LoVo (cell line): ENCODE measurements at places on chromosomes 4 and X.
A peak's percentile ranks its signal among the peaks of the same experiment; 100 is the strongest.

GRCh38 chr4:153936121-153936520 is 147.2 kb upstream of the SFRP2 start:
- no peak for DNase-seq

DNA sequence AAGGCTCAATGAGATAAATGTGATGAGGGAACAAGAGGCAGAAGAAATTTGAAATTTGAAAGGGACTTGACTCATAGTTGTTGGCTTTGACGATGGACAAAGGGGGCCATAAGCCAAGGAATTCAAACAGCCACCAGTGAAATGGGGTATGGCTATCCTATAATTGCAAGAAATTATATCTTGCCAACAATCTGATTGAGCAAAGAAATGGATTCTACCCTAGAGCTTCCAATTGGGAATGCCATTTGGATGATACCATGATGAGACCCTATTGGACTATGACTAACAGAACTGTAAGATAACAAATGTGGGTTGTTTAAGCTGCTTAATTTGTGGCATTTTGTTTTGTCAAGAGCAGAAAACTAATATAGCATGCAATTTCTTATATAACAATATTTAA is 270.1 kb upstream of the ARSJ start:
- DNase-seq, result no peak

- no peak for DNase-seq
Observed at GRCh38 chr4:82097504-82097903, 276.3 kb downstream of the HNRNPD start.

DNA sequence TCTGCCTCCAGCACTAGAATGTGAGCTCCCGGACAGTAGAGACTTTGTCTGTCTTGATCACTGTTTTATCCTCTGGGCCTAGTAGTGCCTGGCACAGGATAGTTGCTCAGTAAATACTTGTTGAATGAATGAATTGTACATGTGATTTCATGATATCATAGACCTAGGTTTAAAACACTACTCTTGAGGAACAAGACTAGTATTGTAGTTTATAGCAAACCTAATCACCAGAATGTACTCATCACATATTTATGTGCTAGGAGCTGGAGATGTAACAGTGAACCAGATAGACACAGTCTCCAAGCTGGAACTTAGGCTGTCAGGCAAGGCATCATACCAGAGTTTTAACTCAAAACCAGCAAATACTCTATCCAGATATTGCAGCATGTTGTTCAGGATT is 23.5 kb downstream of the GAB3 start:
- DNase-seq, result no peak

DNA sequence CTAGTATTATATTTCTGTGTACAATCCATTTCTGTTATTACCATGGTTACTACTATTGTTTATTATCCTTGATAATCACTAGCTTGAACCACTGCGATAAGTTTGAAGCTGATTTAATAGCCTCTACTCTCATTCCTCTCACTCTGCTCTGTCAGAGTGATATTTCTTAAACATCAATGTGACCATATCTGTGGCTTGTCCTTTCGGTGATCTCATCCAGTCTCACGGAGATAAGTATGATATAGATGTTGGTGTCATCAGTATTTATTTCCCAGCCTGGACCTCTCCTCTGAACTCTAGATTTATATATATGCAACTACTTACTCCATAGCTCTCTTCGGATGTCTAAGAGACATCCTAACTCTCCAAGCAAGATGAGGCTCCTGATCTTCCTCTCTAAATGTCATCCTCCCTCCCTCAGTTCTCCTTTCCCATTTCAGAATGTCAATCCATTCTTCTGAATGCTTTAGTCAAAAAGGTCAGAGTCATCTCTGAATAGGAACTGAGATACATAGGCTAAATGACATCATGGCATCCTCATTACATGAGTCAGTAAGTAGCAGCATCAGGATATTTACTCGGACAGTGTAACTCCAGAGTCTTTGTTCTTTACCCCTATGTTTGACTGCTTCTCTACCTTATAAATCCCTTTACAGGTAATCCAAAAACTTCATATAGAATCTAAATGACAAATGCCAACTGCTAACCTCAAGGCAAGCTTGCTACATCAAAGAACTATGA is 129.5 kb downstream of the PACRGL start:
- no peak for DNase-seq

DNA sequence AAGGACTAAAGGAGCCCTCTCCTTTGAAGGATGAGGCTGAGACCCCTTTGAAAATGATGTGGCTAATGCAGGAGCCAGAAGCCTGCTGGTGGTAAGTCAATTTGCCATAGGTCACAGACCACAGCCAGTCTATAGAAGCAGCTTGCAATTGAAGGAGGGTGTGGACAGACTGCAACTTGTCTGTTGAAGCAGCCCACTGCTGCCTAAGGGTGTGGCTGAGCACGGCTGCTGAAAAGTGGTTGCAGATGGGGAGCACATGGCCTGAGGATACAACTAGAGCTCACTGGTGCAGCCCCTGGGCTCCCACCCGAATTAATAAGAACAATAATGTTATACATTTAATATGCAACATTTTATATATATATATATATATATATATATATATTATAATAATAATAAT is 11.4 kb upstream of the EXOC1L start:
- DNase-seq, result no peak

GRCh38 chrX:8773117-8773516 is 28.1 kb downstream of the FAM9A start:
- no peak for DNase-seq

- no peak for DNase-seq
Observed at GRCh38 chr4:20681271-20681670, 19.0 kb upstream of the PACRGL start.

GRCh38 chr4:166622425-166622977 is 611.8 kb downstream of the SPOCK3 start:
- no peak for DNase-seq

- no peak for DNase-seq
Observed at GRCh38 chr4:95761426-95761825, 78.5 kb upstream of the PDHA2 start.

DNA sequence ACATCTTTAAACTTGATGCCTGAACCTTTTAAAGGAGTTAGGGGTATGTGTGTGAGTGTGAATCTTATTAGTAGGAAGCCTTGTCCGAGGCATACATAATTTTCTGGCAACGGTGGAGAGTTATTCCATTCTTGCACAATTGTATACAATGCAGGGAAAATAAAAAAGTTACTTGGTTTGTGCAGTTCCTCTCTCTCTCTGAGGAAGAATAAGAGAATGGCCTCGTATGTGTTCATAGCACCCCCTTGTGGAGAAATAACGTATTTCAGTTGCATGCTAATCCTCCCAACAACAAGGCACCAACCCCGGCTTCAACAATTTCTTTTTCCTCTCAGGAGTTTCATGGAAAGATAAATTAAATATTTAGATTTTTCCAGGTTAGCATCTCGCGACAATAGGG is 33.7 kb upstream of the FGF13 start:
- DNase-seq, result peak; percentile 4

DNA sequence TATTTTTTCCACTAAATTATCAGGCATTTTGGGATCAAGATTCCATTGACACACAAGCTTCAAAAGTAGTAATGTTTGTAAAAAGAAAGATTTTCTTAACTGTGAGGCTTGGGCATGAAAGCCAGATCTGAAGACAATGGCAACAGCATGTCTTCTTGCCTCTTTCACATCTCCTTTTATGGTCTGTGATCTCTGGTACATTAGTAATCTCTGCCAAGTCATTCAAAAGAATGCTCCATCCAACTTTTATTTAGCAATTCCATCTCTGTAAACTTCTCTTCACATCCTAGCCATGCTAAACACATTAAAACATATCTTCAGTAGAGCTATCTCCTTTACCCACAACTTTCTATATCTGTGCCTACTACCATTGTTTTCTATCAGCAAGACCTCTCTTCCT is 465.4 kb downstream of the FAT4 start:
- no peak for DNase-seq

DNA sequence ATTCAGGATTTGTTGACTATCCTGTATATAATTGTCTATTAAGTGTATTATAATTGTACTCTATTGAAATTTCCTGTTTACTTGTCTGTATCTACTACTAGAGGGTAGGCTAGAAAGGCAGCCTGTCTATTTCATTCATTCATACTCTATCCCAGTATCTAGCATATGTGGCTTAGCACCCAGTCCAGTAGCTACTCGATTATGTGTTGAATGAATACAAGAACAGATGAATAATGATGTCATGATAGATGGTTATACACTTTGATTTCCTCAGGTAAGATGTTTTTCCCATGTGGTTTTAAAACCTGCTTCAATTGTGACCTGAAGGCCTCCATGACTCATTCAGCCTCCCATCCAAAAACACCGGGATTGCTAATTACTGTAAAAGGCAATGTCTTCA is 68.0 kb downstream of the IL21 start:
- DNase-seq, result no peak

- no peak for DNase-seq
Observed at GRCh38 chrX:152878976-152879755, 18.7 kb upstream of the ZNF185 start.

DNA sequence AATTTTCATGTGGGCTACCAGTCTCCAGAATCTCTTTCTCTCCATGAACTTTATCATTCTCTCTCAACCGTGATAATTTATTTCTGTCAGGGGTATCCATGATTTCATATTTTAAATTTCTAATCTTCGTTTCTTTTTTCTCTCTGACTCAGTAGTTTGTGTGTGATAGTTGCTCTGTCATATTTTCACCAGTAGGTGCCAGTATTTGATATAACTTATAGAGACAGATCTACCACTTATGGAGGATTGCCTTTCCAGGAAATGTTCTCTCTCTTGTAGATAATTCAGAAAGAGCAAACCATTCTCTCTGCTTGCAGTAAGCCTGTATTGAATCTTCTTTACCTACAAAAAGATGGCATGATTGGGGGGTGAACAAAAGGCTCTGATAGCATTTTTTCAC is 79.3 kb upstream of the DYNLT3 start:
- DNase-seq, result peak; percentile 33

GRCh38 chrX:98194036-98194435 is 1310.3 kb downstream of the RPA4 start:
- no peak for DNase-seq

- peak; percentile 76 for DNase-seq
Observed at GRCh38 chr4:118981839-118982381, 93.3 kb downstream of the SYNPO2 start.

- no peak for DNase-seq
Observed at GRCh38 chr4:155946486-155946885, 7.2 kb downstream of the CTSO start.

- DNase-seq, result no peak
Observed at GRCh38 chr4:16852644-16853043, 45.8 kb downstream of the LDB2 start.

GRCh38 chr4:152778656-152779512 is 646 bp downstream of the TIGD4 start:
- peak; percentile 30 for DNase-seq

GRCh38 chr4:3494462-3494871 is 31.4 kb downstream of the DOK7 start:
- DNase-seq, result no peak

DNA sequence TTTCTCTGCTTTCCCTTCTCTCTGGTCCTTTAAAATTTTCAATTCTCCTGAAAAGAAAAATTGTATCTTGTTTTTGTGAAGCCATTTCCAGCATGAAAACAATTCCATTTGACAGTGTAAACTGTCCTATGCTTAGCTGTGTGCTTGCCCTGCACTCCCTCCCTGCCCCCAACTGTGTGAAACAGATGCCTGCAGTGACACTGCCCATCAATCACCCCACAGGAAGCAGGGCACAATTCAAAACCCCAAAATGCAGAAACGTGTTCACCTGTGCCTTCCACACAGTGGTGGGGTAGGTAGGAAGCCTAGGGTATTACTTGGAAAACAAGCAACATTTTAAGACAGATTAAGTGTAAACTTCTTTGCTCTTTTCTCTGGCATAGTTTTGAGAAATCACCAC is 6.2 kb upstream of the FHDC1 start:
- no peak for DNase-seq

- peak; percentile 28 for DNase-seq
Observed at GRCh38 chrX:20026278-20026677, 35.4 kb upstream of the BCLAF3 start.

DNA sequence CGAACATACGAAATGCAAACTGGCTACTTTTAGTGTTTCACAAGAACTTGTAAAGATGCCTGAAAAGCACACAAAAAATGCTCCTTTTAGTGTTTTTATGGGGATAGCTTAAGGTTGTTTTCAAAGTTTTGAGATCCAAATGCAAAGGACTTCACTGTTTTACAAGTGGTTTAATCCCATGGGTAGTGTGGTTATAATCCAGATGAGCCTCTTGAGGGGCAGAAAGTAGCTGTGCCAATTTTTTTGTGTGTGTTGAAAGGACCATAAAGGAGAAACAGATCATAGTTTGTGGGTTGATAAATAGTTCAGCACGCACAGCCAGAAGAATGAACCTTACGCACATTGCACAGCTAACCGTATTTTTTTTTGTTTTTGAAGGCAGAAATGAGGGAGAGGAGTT is 126.9 kb upstream of the GIMD1 start:
- DNase-seq, result no peak

DNA sequence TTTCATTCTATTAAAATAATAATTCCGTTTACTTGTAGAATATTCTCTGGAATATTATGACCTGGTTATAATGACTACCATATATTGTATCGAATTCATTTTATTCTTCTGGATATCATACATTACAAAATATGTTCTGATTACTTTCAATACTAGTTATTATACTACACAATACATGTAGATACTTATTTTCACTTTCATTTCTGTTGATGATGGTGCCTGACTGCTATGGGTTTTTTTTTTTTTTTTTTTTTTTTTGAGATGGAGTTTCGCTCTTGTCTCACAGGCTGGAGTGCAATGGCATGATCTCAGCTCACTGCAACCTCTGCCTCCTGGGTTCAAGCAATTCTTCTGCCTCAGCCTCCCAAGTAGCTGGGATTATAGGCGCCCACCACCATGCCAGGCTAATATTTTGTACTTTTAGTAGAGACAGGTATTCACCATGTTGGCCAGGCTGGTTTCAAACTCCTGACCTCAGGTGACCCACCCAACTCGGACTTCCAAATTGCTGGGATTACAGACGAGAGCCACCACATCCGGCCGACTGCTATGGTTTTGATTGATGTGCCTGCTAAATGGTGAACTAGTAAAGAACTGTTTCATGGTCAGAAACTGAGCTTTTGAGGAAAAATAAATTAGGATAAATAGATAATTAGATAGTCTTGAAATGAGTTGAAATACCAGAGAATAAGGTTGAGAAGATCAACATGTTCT is 39.5 kb downstream of the PCDH10 start:
- no peak for DNase-seq

- DNase-seq, result no peak
Observed at GRCh38 chrX:118211891-118212816, 95.5 kb upstream of the KLHL13 start.

GRCh38 chrX:17632942-17633341 is 104.4 kb upstream of the SCML1 start:
- DNase-seq, result no peak

DNA sequence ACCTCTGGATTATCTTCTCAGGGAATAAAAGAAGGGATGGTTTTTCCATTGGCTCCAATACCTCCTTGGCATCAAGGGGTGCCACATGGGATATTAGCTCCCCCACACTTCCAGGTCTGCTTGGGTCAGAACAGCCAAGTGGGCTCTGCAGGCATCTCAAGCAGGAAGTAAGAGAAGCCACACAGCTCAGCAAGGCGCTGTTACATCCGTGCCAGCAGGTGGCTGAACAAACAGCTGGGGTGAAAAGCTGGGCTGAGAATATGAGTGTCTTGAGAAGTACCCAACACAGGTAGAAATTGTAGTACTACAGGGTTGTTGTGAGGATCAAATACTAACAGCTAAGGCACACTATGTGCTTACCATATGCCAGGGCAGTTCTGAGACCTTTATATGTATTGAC is 76.7 kb upstream of the TMEM150C start:
- DNase-seq, result no peak
